Sciatic nerve (tissue), 2 donors: ENCODE measurements at places on chromosomes 12 and 14.

GRCh38 chr12:125189502-125189901 lies 124.3 kb downstream of the AACS start:
- no peak for DNase-seq

DNA sequence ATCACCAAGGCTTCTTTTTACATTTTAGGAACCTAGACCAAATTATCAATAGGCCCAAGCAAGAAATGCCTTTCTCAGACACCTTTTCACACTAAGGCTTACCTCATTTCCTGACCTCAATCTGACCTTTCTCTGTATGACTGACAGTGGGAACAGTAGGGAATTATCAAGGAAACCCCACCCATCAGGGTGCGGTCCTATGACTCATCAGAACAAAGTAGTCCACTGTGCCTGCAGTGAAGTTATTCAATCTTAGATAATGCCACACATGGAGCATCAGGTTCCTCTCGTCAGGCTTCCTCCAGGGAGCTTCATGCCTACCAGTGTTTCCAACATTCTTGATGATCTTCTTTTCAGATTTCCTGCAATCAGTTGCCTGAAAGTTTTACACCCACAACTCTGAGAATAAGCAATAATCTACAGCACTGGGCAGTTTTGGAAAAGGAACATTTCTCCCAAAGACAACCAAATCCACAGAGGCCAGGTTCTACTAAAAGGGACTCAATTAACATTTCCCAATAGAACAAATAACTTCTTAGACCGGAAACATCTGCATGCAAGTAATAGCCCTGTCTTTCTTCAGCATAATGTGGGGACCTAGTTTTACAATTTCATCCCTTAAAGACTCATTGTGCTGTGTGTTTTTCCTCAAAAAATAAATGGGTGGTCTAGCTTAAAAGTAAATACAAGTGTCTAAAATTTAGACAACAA lies 35.9 kb upstream of the TMTC2 start:
- no peak for DNase-seq

DNA sequence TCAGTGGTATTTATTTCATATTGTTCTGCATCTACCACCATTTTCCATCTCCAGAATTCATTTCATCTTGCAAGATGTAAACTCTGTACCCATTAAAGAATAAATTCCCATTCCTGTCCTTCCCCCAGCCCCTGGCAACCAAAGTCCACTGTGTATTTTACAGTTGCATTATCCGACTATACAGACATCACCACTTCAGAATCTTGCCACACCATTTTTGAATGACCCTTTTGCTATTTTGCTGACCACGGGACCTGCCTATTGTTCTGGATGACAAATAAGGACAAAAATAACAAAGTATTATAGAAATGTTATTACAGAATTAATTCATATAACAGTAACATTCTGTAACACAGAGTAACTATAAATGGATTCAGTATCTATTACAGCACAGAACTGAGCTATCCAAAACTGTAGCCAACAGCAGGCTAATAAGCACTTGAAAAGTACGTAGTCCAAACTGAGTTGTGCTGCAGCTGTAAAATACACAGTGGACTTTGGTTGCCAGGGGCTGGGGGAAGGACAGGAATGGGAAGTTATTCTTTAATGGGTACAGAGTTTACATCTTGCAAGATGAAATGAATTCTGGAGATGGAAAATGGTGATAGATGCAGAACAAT lies 61.3 kb downstream of the CDK17 start:
- DNase-seq, result no peak

- peak; percentile 42 for DNase-seq
These were observed 13.7 kb downstream of the KRT72 start for GRCh38 chr12:52587563-52587962.

DNA sequence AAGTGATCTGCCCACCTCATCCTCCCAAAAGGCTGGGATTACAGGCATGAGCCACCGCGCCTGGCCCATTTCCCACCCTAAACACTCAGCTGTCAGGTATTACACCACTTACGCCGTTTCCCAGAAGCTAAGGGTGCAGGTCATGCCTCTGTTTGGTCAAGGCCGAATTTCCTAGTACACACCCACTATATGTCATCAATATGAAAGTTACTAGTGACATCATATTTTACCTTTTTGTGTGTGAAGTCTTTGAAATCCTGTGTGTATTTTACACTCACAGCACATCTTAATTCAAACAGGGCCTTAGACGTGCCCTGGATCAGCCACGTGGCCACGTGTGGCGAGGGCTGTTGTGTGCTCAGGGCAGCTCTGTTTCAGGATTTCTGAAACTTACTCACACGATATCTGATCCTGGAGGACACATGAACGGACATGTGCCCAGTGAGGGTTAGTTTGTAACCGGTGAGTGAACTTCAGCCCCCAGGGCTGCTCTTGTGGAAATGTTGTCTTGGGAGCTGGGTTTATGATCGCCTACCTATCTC lies 51.8 kb downstream of the GLT1D1 start:
- DNase-seq, result no peak

GRCh38 chr12:53346491-53346890 lies 10.3 kb upstream of the SP7 start:
- no peak for DNase-seq

- DNase-seq, result no peak
These were observed 42.4 kb downstream of the RALGAPA1 start for GRCh38 chr14:35766700-35767082.

- DNase-seq, result peak; percentile 80
These were observed 85.4 kb downstream of the CHGA start for GRCh38 chr14:93008381-93008780.

GRCh38 chr12:91273560-91273959 lies 90.9 kb upstream of the DCN start:
- DNase-seq, result no peak

- no peak for DNase-seq
These were observed 185.2 kb downstream of the AEBP2 start for GRCh38 chr12:19624491-19624890.

DNA sequence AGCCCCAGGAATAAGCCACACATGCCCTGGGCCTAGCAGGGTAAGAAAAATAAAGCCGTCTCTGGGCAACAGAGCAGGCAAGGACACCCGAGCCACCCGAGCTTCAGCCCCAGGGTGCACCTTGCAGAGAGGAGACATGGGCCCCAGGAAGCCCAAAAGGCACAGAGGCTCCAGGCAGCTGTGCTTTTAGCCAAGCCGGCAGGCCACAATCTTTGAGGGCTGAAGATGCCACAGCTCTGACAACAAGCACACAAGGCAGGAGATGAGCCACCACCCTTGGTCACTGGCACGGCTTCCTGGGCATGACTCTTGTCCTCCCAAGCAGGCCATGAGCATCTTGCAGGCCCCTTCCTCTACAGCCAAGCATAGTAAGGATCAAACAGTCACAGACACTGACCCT lies 86.3 kb downstream of the ITPK1 start:
- no peak for DNase-seq

GRCh38 chr14:28375295-28375694 lies 391.3 kb upstream of the FOXG1 start:
- no peak for DNase-seq

DNA sequence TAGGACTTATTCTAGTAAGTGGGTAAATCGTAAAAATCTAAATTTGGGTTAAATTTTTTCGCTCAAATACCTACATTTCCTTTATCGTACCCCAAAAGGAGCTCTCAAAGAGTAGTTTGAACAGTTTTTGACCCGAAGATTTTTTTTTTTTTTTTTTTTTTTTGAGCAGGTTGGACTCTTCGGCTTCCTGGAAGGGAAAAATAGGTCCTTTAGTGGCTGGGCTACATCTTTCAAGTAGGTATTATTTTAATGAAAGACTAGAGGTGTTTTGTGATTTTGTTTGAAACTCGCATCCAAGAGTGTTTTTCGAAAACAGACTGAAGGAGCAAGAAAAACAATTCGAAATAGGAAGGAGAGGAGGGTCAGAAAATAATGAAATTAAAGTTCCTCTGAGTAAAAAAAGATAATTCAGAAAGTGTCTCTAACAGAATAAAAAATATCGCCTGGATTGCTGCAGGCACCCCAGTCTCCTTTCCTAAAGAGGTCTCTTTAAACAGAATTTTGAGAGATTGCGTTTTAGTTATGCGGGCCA lies 6.0 kb downstream of the CDKN1B start:
- no peak for DNase-seq
